ENCODE measurements at places on chromosomes 11 and 22.

- no peak for DNase-seq
Observed at GRCh38 chr22:39128508-39128907, 24.0 kb downstream of the CBX7 start.

DNA sequence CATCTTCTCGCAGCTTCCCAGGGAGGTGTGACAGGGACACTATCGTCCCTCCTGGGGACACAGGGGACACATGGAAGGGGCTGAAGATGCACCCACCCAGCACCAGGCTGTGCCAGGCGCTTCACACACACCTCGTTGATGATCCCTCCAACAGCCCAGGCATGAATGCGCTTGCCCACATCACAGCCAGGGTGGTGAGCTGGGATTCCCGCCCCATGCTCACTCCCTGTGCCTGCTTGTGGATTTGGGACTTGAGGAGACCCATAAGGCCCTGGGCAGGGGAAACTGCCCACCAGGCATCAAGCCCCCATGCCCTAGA lies 57.8 kb downstream of the OTOG start:
- DNase-seq = no peak

DNA sequence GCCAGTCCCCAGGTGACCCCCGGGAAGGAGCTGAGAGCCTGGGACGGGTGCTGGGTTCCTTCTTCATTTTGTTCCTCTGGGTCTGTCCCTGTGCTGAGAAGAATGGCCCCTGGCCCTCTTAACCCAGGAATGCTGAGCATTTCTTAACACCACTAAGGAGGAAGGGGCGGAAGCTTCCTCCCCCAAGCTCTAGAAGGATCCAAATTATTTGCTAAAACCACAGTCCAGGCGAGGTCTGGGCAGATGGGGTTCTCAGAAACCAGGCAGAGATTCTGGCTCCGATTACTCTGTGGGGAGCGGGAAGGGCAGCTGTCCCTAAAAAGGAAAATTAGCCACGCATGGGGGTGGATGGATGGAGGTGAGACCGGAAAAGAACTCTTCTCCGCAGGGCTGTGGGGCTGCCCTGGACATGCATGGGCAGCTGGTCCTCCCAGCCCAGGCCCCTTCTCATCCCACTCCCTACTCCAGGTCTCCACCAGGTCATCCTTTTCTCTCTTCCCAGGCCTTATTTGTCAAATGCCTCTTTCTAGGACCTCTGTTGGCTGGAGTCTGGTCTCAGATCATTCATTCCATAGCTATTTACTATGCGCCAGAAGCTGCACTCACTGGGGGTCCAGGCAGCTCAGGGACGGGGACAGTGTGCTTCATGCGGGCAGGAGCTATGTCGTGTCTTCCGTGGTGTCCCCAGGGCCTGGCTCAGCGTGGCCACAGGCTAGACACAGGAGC lies 45.0 kb upstream of the MYH9 start:
- DNase-seq = no peak

DNA sequence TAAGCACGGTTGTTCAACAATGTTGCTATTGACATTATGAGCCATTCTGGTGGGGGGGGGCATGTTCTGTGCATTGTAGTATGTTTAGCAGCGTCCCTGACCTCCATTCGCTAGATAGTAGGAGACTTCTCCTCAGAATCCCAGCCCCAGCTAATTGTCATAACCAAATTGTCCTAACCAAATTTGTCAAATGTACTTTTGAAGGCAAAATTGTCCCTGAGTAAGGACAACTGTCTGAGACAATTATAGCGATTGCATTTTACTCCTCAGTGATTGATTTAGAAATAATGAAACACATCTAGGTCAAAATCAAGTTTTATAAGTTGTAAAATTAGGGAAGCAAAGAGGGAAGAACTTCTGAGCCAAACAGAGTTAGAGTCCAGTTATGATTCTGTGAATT lies 541.8 kb upstream of the CHORDC1 start:
- no peak for DNase-seq

DNA sequence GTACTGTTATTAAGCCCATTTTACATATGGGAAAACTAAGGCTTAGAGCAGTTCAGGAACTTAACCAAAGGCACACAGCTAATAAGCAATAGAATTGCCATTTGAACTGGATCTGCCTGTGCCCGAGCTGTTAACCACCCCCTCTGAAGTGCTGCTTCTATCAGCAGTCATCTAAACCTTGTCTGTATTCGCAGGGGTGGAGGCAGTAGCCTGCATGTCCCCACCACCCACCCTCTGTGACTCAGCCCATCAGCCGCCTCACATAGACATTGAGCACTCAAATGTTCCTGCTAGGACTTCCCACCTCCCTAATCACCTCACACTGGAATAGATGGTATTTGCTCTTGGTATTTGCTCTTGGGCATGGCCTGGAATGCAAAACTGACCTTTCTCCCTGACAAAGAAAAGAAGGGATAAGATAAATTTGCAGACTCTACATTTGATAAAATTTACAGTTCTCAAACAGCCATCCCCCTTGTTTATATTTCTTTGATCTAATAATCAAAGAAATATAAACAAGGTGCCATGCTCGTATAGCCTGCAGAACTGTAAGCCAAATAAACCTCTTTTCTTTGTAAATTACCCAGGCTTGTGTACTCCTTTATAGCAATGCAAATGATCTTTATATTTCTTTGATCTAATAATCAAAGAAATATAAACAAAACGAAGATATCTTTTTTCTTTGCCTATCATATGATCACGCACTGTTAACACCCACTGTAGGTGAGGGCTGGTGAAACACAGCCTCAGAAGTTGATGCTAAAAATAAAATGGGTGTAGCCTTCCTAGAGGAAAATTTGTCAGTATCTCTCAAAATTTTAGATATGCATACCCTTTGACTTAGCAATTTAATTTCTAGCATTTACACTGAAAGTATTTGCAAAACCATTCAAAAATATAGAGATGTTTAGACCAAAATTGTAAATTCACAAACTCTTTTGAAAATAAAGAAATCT lies 15.9 kb downstream of the DKK3 start:
- no peak for DNase-seq

DNA sequence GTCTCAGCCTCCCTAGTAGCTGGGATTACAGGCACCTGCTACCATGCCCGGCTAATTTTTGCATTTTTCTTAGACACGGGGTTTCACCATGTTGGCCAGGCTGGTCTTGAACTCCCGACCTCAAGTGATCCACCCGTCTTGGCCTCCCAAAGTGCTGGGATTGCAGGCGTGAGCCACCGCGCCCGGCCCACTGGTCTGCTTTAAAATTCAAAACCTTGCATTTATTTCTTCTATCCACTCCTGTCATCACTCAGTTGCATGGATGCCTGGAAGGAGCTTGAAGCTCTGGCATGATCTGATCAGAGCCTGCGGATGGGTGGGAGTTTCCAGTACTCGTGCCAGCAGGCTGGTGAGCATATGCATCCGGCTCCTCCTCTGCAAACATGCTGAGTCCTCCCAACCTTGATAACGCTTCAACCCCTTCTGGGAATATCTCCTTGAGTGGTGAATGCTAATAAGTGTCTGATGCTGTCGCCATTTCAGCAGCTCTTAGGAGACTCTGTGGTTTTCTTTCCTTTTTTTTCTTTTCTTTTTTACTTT lies 39.6 kb downstream of the UBASH3B start:
- DNase-seq = no peak

Measured in urothelium cell line (cell line).